Diencephalon (tissue), 1 donor: ENCODE measurements at places on chromosomes 11 and 22. TPM values are rescaled to one million over a fixed set of nuclear protein-coding genes. Genes with fewer than 3 reads are reported as not detected.

The OR9G4 gene
- total RNA-seq: not detected

The CCDC15 gene
- total RNA-seq: 3.9 TPM

The ACRV1 gene
- 0.92 TPM for total RNA-seq

The TNNI2 gene
- not detected for total RNA-seq

The OVCH2 gene
- total RNA-seq: not detected

The TREH gene
- total RNA-seq: not detected

The OR51B5 gene
- 0.46 TPM for total RNA-seq

The FREY1 gene
- total RNA-seq: 1.2 TPM

The ABCC8 gene
- 15.7 TPM for total RNA-seq

The SLC5A4 gene
- 0.46 TPM for total RNA-seq

The PANX2 gene
- total RNA-seq: 4.8 TPM

The CYB5R2 gene
- total RNA-seq: 2.5 TPM

The EHF gene
- not detected for total RNA-seq

The OR51M1 gene
- not detected for total RNA-seq

The RNF141 gene
- total RNA-seq: 83.5 TPM

The KRTAP5-10 gene
- not detected for total RNA-seq

The CARNS1 gene
- total RNA-seq: 0.23 TPM

The UBQLNL gene
- 0.46 TPM for total RNA-seq

The GDPD4 gene
- not detected for total RNA-seq

The INS gene
- not detected for total RNA-seq

The TCIRG1 gene
- total RNA-seq: 4.8 TPM

The C11orf16 gene
- 0.46 TPM for total RNA-seq

The LRRC56 gene
- 3.5 TPM for total RNA-seq

The P2RY6 gene
- 0.92 TPM for total RNA-seq

The ANGPTL5 gene
- 0.23 TPM for total RNA-seq

The TMEM121B gene
- total RNA-seq: 12.5 TPM

The SLC22A12 gene
- not detected for total RNA-seq

The DBX1 gene
- total RNA-seq: not detected

The PDGFB gene
- total RNA-seq: 11.3 TPM

The LRRC51 gene
- 18.7 TPM for total RNA-seq

The FADS3 gene
- total RNA-seq: 45.7 TPM

The F2 gene
- not detected for total RNA-seq

The OR56A1 gene
- 0.23 TPM for total RNA-seq

The SNX15 gene
- total RNA-seq: 16.4 TPM

The P2RX6 gene
- 1.2 TPM for total RNA-seq

The PKP3 gene
- total RNA-seq: 0.69 TPM

The CCDC81 gene
- total RNA-seq: 6.7 TPM

The MFNG gene
- 4.2 TPM for total RNA-seq

The ABTB2 gene
- 4.8 TPM for total RNA-seq

The LMO2 gene
- 24.7 TPM for total RNA-seq

The KRTAP5-3 gene
- not detected for total RNA-seq

The SYCE3 gene
- not detected for total RNA-seq

The MMP3 gene
- not detected for total RNA-seq
